ENCODE measurements at places on chromosomes 11 and 22. TPM values are rescaled to one million over a fixed set of nuclear protein-coding genes. Genes with fewer than 3 reads are reported as not detected.

DNA sequence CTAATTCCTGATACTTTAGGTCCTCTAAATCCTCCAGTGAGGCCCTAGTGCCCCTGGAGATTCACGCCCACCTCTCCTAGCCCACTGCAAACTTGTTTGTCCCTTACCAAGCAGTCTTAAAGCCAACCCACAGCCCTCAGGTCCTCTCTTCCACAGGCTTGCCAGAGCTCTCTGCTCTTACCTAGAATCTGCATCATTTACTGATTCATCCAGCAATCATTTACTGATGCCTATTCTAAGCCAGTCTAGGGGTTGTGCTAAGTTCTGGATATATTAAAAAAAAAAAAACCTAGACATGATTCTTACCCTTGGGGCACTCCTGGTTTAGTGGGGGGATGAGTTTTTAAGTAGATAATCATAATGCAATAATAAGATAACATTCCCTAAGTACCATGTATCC, 43.0 kb upstream of the PLET1 start:
- DNase-seq, result no peak

GRCh38 chr11:18065572-18065971, 19.5 kb upstream of the TPH1 start:
- DNase-seq, result no peak

- DNase-seq, result no peak
Measured at GRCh38 chr22:38031491-38031890, 25.7 kb upstream of the PICK1 start.

GRCh38 chr11:7537265-7537664, 23.5 kb downstream of the PPFIBP2 start:
- no peak for DNase-seq

TRIM51 gene
- total RNA-seq, result not detected

DNA sequence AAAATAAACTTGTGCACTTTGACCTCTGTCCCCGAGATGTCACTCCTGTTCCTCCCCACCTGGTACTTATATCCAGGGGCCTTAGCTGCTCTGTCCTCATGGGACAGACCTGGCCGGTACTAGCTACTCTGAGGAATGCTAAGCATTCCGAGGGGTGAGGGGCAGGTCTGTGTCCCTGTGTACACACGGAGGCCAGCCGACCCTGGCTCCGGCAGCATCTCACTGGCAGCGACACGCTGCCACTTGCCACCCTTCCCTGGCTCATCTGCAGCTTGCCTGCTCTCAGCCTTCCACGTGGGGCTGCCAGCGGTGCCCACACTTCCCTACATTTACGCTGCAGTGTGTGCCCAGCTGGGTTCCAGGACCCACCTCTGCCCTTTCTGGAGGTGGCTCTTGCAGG, 21.6 kb upstream of the TEF start:
- DNase-seq, result no peak

DNA sequence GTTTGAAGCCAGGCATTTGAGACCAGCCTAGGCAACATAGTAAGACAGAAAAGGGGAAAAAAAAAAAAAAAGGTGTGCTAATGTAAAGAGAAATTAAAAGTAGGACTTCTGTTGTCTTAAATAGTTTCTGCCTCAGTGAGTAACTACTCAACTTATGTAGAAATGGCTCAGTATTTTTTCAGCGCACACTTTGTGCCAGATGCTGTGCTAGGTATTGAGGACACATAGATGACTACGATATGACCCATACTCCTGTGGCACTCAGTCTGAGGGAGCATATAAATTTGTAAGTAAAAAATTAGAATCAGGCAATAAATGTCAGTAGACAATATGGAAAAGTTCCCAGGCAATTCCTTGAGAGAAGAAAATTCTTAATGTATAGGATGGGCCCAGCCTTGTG, 93.9 kb downstream of the YAP1 start:
- DNase-seq, result no peak

GRCh38 chr11:76269661-76270261, 63.5 kb upstream of the WNT11 start:
- peak; percentile 91 for DNase-seq

B4GALNT4 gene
- total RNA-seq, result 10.8 TPM

- no peak for DNase-seq
Measured at GRCh38 chr11:118659953-118660680, 19.3 kb downstream of the TREH start.

DNA sequence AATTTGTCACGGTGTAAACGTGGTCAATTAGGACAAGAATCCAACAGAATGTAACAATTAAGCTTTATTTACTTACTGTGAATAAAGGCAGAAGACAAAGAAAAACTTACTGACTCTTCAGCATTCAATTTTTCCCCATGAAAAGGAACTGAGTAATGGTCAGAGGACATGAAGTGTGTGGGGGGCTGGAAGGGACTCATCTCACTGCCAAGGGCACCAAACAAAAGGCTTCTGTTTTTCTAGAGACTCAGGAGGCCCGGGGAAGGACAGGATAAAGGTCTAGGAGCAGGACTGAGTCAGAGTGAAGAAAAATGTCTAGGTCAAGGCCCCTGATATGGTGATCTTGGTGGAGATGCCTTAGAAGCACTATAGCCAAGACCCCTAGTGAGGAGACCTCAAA, 564.2 kb upstream of the ANO5 start:
- DNase-seq, result no peak

DNA sequence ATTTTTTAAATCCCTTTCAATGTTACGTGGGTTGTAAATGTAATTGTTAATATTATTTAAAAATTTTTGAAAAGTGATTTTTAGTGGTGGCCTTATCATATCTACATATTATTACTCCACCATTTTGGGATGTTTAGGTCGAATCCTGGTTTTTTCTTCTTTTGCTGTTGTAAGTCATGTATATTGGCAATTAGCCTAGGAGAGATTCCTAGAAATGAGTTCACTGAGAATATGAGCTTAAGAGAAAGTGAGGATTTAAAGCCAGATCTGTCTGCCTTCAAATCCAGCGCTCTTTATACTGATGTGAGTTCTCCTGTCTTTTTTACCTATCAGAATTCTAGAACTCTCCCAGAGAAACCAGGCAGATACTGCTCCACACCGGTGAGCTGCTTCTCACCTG, 56.1 kb downstream of the PTPRJ start:
- peak; percentile 25 for DNase-seq

FGF4 gene
- total RNA-seq, result not detected

DNA sequence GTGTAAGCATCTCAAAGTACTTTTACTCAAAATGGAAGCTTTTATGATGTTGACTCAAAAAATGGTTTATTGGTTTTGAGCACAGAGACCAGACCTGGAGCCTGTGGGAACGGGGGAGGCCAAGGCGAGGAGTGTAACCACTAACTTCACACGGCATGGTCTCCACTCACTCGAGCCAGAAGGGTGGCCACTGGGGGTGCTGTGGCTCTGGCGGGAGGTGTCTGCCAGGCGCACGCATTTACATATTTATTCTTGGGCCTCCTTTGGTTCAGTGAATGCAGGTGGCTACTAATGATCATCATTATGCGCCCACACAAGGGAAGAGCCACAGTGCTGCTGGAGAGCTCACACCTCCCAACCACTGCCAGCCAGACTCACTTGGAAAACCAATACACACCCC, 64.6 kb downstream of the FLRT1 start:
- DNase-seq, result no peak

DNA sequence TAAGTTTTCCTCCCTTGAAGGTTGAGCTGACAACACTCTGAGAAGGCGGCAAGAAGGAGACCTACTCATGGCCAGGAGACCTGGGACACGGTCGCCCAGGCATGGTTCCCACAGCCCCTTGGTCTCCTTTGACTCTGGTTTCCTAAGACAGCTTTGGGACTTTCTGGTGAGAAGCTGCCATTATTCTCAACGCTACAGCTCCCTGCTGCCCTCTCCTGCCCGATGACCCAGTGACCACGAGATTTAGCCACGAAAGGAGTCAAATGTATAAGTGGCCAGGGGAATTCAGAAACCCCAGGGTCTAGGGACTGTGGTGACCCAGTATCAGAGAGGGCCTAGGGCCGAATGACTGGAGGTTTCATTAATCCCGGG, 699 bp upstream of the SDF2L1 start:
- DNase-seq, result no peak

DNA sequence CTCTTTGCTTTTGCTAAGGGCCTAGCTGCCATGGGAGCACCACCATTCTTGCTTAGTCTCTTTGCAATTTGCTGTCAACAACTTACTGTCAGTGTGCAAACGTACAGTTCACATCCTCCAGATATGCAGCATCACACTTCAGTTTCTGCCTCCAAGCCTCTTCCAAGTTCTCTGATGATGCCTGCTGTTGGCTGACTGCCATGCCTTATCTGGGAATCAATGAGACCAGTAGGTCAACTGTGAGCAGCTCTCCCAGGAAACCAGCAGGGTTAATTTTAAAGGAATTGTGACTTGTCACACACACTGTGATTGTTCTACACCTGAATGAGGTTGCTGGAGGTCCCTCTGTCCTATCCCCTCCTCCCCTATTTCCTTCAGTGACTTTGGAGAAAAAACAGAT, 56.0 kb downstream of the COPB1 start:
- DNase-seq, result no peak

GRCh38 chr11:44628730-44629700, 63.6 kb downstream of the CD82 start:
- no peak for DNase-seq

GRCh38 chr11:12090761-12091258, 19.6 kb upstream of the MICAL2 start:
- no peak for DNase-seq

SCARF2 gene
- 10.3 TPM for total RNA-seq

GRCh38 chr22:40648386-40648785, 11.9 kb upstream of the MRTFA start:
- no peak for DNase-seq

- no peak for DNase-seq
Measured at GRCh38 chr22:42960531-42961399, 54.2 kb downstream of the PACSIN2 start.

- no peak for DNase-seq
Measured at GRCh38 chr11:58216476-58216875, 4.0 kb downstream of the OR1S1 start.

- peak; percentile 37 for DNase-seq
Measured at GRCh38 chr11:8056810-8057463, 24.1 kb upstream of the TUB start.

GRCh38 chr11:33399421-33399820, 142.2 kb downstream of the HIPK3 start:
- no peak for DNase-seq

OR8J1 gene
- not detected for total RNA-seq

DNA sequence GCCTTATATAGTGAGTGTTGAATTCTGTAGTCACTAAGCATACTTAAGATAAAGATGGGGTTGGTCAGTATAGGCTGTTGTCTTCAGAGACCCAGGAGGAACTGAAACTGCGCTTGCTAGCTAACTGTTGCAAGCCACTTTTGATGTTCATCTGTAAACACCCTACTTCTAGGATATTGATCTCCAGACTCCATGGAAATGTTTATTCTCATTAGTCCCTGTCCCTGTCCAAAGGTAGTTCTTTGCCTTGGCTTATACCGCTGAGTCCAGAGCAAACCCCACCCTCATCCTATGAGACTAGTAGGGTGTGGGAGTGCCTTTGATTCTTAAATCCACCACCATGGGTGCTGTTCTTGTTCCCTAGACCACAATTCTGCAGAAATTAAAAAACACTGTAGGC, 36.4 kb downstream of the DEPDC5 start:
- no peak for DNase-seq

SERPIND1 gene
- total RNA-seq, result not detected

GRCh38 chr11:12868315-12869073, 140.6 kb upstream of the RASSF10 start:
- no peak for DNase-seq

Measured in skin of body (tissue), 3 donors.